ENCODE measurements at places on chromosomes 7 and 10.

GRCh38 chr10:3229815-3230214, 57.2 kb upstream of the PITRM1 start:
- no peak for DNase-seq

DNA sequence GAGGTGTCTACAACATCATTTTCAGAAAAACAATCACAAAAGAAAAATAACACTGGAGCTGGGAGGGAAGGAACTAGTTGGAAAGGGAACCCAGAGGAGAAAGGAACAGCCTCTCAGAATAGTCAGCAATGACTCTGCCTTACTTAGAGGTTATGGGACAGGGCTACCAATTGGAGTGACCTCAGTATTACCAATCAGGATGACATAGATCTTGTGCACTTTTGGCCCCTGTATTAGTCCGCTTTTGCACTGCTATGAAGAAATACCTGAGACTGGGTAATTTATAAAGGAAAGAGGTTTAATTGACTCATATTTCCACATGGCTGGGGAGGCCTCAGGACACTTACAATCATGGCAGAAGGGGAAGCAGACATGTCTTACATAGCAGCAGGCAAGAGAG, 99.7 kb upstream of the SDK1 start:
- DNase-seq: no peak

- DNase-seq: no peak
Observed at GRCh38 chr7:98165827-98166667, 45.2 kb upstream of the BHLHA15 start.

DNA sequence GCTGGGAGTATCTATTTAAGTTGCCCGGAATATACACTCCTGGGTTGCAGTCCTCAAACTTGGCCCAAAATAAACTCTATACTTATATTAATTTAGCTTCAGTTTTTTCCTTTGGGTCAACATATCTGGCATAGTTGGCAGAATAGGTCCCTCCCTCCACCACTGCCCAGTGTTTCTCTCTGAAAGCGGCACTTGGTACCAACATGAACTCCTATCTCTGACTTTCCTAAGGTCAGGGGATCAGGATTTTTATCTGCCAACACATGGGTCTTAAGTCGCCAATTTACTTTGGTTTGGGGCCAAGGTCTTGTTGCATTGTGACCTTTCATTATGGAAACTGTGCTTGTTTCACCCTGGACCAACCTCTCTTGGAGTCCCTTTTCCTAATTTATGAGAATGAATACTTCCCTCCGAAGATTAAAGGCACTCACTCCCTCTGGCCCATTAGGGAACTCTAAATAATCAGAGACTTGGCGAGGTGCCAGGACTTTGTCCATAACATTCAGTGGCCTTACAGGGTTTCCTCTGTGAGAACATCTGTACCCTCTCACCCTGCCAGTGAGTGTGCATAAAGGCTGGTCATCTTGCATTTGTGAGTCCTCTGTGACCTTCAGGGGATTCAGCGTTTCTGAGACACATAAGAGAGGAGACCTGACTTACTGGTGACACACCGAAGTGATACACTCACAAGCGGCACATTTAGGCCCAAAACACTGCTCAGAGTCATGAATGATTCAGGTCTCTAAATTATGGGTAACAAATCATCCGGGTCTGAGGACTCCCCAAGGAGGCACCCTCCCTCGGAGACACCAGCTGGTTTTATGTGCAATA, 19.7 kb upstream of the FKBP9 start:
- DNase-seq: no peak

DNA sequence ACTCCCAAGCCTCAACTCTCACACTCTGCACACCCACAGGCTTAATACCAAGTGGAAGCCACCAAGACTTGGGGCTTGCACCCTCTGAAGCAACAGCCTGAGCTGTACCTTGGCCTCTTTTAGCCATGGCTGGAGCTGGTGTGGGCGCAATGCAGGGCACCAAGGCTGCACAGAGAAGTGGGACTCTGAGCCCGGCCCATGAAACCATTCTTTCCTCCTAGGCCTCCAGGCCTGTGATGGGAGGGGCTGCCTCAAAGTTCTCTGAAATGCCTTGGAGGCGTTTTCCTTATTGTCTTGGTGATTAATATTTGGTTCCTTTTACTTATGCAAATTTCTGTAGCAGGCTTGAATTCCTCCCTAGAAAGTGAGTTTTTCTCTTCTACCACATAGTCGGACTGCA, 276.6 kb downstream of the PAXIP1 start:
- DNase-seq: no peak

DNA sequence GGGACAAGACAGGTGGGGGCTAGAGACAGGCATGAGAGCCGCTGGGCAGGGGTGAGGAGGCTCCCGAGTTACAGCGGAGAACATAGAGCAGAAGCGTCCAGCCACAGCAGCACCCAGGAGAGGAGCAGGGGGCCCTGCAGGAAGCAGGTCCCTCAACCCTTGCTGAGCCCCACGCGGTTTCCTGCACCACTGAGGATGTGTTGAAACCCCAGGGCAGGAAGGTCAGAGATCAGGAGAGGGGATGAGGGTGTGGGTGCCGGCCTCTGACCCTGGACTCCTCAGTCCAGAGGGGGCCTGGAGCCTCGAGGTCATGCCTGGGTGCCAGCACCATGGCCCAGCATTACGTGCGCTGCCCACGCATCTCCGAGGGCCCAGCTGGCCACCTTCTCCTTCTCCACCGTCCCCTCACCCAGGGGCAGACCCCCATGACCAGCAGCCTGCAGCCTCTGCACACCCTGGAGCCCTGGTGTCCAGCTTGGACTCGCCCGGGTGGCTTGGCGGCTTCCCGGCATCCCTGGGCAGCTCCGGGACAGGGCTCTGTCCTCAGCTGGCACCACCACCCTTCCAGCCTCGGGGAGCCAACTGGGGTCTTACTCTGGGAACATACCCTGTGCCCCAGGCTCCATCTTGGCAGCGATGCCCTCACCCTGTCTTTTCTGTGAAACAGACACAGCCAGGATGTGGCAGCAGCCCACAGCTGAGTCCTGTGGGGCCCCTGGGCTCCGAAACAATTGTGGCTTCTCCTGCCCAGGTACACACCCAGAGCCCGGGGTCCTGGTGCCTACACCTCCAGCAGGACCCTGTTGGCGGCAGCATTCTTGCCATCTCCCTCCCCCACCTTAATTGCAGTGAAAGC, 52.0 kb downstream of the STK32C start:
- no peak for DNase-seq

GRCh38 chr10:63630931-63631680, 109.9 kb downstream of the REEP3 start:
- no peak for DNase-seq

GRCh38 chr7:78052112-78052511, 253.5 kb downstream of the PHTF2 start:
- no peak for DNase-seq

- no peak for DNase-seq
Observed at GRCh38 chr10:102240467-102241031, 763 bp downstream of the PITX3 start.

DNA sequence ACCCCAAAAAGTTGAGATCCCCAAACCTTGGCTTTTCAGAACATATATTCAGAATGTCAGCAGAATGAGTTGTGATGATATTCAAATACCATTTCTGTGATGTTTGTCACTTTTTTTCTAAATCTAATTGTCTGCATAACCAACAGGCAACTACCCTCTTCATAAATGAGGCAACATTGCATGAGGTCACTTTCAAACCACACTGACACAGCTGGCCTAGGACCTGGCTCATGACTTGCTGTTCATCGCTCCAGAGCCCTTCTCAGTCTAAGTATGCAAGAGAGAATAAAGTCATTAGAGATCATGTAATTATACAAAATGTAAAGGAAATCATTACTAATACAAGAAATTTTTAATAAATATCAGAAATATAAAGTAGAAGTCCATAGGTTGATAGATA, 681.9 kb downstream of the GRM8 start:
- DNase-seq: no peak

DNA sequence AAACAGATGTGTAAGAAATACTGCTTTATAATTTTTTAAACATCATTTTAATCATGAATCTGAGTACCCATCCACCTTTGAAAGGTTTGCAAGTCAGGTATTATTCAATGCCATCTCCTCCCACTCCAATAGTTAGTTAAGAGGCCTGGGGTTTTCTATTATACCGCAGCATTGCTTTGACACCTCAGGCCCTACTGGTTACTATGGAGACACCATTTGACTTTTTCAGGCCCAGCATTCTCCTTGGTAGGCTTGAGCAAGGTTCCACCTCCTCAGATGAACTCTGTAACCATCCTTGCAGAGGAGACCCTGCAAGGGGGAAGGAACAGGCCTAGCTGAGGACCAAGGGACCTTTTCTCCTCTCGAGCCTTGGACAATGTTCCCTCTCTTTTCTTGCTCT, 326.9 kb upstream of the NPSR1 start:
- no peak for DNase-seq

GRCh38 chr7:129907122-129907736, 45.5 kb downstream of the UBE2H start:
- no peak for DNase-seq

DNA sequence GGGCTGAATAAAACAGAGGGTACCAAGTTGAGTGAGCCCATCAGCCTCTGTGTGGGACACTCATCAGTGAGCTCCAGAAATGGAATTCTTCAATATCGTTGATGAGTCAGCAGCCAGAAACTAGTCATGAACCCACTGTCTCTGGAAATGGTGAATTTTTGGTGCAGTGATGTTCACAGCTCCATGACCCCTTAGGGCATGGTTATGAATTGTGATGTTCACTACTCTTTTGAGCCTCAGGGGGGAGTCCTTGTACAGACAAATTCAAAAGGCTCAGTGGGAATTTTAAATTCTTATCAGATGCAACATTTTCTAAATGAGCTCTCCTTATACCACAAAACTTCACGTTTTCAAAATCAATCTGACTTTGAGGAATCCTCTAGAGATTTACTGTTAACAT, 335.7 kb downstream of the PHTF2 start:
- DNase-seq: no peak

GRCh38 chr10:131242007-131242406, 69.5 kb downstream of the TCERG1L start:
- no peak for DNase-seq

DNA sequence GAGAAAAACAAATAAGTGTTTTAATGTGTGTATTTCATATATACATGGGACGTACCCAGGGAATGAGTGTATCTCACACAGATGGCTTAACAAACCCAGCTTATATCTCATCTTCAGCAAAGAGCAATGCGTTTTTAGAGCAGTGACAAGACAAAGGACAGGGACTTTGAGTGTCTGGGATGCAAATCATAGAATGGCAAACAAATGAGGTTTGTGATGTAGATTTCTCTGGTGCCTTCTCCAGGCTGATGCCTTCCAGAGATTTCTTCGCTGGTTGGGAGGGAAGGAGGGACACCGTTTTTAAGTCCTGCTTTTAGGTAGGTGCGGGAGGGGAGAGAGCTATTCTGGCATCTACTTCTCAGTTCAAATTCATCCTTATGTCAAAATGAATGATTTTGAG, 16.6 kb downstream of the LANCL2 start:
- DNase-seq: no peak

DNA sequence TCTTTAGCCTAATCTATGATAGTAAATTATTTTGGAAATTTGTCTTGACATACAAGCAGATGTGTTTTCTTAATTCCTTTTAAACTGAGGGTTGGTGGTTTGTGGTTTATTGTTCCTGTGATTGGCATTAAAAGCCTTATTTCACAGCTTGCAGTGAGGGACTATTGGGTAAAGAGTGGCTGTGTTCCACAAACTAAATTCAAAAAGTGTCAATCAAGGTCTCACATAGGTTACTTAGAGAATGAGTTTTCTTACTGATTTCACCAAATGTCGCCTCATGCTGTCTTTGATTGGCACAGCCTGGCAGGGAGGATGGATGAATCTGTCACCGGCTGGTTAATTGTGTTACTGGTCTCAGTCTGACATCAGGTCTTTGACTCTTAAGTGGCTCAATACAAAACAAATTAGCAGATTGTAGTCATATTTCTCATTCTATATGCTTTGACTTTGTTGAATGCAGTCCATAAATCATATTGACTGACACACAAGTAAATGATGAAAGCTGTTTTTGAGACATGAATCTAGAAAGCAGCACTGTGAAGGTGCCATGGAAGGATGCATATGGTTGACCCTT, 66.8 kb upstream of the CYP26C1 start:
- DNase-seq: no peak

GRCh38 chr10:78811174-78811573, 257.6 kb upstream of the ZMIZ1 start:
- no peak for DNase-seq

GRCh38 chr7:23287612-23288011, 11.5 kb upstream of the MALSU1 start:
- no peak for DNase-seq

DNA sequence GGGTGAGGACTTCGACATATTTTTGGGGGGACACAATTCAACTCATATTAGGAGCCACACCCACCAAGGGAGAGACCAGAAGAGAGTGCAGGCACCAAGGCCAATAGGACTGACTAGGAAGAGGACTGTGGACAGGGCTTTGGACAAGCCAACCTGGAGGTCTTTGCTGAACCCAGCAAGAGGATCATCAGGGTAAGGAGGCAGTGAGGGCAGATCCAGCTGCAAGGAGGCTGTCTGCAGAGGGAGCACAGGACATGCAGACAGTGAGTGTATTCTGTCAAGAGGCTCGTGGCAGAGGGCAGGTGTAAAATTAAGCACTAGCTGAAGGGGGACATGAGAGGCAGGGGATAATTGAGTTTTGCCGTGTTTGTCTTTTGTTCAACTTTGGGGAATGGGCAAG, 83.4 kb upstream of the MGMT start:
- no peak for DNase-seq

GRCh38 chr7:18194616-18195015, 167.0 kb upstream of the PRPS1L1 start:
- DNase-seq: no peak

- no peak for DNase-seq
Observed at GRCh38 chr10:3684891-3685290, 100.1 kb downstream of the KLF6 start.

DNA sequence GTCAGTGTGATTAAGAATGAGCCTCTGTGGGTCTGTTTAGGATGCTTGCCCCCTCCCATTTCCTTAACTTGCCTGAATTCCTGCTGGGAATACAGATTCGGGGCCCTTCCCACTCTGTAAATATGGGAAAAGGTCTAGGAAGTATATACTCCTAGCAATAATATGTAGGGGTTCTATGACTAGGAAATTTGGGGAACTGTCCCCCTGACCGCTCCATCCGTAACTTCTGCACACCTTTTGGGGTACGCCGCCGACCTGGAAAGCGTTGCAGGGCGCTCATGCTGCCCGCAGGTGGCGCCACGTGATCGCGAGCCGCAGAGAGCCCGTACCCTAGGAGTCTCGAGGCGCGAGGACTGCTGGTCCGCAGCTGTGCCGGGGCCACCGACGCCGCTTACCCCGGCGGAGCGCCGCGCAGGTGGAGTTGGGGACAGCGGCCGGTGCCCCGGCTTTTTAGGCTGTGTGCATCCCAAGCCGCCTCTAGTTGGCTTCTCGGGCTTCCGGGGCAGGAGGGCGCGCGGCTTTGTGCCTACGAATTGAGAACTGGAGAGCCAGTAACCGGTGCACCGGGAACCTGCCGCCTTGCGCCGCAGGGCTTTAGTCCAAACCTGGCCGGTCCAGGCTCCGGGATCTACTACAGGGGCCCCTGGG, 656 bp upstream of the CNNM2 start:
- no peak for DNase-seq

Data from GM04503 (cell line).